ENCODE measurements at places on chromosomes 2 and 18.

GRCh38 chr2:40373111-40373510, 78.8 kb downstream of the SLC8A1 start:
- no peak for DNase-seq

GRCh38 chr2:168968342-168968741, 62.8 kb downstream of the ABCB11 start:
- DNase-seq = no peak

DNA sequence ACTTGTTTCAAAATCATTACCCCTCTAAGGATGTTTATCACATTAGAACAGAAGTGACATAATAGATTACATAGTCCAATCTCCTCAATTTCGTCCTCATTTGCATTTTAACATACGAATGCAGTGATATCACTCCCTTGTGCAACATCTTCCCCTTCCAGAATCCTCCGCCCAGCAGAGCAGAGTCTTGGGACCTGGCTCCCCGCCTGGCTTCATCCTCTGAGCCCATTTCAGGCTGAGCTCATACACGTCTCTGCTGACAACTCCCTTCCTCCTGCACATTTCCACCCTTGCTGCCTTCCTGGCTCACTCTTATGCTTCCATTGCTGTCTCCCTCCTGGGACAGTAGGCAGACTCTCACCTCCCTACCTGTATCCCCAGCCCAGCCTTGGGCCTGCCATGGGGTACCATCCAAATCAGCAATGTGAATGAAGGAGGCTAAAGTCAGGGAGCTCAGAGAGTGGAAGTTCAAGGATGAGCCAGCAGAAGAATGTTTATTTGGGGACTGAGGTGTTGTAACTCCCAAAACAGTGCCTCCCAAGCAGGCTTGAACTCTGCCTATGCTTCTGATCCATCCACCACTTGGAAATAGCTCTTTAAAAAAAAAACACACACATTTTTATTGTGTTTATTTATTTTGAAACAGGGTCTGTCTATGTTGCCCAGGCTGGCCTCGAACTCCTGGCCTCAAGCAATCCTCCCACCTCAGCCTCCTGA, 165.2 kb downstream of the TMEM200C start:
- DNase-seq = no peak

GRCh38 chr2:168114619-168115018, 132.8 kb downstream of the STK39 start:
- no peak for DNase-seq

GRCh38 chr2:51212374-51212773, 180.4 kb upstream of the NRXN1 start:
- no peak for DNase-seq

GRCh38 chr2:126835261-126835660, 63.4 kb upstream of the TEX51 start:
- DNase-seq = no peak

- DNase-seq = no peak
Observed at GRCh38 chr2:6216234-6216633, 524.0 kb downstream of the SOX11 start.

GRCh38 chr2:206881708-206882410, 57.5 kb upstream of the CPO start:
- DNase-seq = no peak

- no peak for DNase-seq
Observed at GRCh38 chr2:104078431-104079157, 775.3 kb upstream of the POU3F3 start.

DNA sequence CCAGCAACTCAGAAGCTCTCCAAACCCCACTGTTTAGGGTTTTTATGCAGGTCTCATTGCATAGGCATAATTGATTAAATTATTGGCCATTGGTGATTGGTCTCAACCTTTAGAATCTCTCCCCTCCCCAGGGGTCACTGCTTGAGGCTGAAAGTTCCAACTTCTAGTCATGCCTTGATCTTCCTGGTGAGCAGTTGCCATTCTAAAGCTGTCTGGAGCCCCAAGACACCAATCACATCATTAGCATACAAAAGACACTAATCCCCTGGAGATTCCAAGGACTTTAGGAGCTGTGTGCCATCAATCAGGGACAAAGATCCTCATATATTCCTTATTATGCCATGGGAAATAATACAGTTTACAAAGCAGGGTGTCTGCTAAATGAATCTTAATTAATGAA, 863.4 kb upstream of the KLHL29 start:
- DNase-seq = no peak
